Vagina (tissue), 2 donors: ENCODE measurements at places on chromosomes 6 and 20.

GRCh38 chr6:143060806-143061596 is at the start of gene AIG1:
Gene AIG1, plus strand, starts transcription at chr6:143060889. Its CDS starts 37 bp downstream, at chr6:143060926.
- no peak for DNase-seq

DNA sequence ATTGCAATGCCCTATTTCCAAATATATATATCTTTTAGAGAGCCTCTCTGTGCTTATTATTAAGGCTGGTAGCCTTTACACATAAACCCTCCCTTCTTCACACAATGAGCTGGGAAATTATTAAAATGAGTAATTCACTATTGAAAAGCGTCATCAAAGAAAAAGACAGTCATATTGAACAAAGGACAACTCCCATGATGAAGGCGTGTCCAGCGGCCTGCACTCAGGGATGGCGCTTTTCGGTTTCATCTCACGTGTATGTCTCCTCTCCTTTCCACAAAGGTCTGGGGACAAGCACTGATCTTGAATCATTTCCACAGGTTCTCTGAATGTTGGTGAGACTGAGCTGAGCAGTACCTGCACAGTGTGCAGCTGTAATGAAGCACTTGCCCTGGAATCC is 3.5 kb downstream of the SERPINB9 start:
- no peak for DNase-seq

DNA sequence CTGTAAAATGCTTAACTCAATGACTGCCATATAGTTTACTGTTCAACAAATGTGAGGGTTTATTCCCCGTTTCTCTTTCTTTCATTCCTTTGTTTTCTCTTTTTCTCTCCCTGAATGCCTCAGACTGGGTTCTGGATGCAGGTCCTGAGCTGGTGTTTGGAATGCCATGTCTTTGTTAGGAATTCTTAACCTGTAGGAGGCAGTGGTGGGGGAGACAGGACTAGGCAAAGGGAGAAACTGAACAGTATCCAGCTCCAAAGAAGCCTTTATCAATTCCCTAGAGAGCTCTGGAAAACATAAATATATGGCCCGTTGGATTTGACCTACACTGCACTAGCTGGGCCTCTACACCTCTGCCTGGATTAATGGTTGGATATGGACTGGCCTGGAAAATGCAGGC is 621.2 kb upstream of the SLC35B3 start:
- DNase-seq = no peak

DNA sequence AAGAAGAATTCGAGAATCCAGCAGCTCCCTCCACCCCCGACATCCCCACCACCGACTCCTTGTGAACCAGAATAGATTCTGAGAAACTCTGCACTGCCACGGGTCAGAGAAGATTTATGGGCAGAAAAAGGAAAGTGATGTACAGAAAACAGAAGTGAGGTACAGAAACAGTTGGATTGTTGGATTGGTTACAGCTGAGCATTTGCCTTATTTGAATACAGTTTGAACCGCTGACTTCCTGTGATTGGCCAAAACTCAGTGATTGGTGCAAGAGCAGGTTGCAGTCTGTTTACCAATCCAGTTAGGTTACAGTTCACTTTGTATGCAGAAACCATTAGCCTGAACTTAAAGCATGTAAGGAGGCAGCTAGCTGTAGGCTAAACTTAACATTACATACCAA is 131.2 kb upstream of the HDDC2 start:
- no peak for DNase-seq

DNA sequence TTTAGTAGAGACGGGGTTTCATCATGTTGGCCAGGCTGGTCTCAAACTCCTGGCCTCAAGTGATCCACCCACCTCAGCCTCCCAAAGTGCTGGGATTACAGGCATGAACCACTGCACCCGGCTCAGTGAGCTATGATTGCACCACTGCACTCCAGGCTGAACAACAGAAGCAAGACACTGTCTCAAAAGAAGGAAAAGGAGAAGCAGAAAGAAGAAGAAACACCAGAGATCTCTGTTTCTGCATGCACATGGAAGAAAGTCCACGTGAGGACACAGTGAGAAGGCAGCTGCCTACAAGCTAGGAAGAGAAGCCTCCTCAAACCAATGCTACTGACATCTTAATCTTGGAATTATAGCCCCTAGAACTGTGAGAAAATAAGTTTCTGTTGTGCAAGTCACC is 16.0 kb downstream of the ECT2L start:
- DNase-seq = no peak

DNA sequence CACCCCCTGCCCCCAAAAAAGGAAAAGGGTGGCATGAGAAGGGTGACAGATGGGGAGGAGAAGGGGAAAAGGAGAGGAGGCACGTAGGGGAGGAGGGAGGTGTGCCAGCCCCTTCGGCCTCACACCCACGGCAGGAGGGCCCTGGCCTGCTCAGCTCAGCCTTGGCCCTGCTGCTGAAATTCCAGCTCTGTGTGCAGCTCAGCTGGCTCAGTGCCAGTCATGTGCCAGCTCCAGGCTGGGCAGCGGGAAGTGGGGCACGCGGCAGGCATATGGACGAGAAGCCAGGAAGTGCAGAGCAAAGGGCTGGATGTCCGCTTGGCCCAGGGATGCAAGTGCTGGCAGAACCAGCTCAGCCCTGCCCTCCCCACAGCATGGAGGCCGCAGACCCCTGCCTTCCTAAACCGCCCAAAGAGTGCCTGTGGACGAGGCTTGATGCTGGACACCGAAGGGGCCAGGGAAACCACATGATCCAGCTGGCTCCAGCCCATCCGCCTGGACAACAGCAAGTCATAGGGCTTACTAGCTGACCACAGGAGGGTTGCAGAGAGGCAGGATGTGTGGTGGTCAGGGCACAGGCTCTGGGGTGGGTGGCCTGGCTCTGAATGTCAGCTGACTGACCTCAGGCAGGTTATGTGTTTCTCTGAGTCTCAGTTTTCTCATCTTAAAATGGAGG is 60.2 kb downstream of the NOL4L start:
- DNase-seq = no peak

DNA sequence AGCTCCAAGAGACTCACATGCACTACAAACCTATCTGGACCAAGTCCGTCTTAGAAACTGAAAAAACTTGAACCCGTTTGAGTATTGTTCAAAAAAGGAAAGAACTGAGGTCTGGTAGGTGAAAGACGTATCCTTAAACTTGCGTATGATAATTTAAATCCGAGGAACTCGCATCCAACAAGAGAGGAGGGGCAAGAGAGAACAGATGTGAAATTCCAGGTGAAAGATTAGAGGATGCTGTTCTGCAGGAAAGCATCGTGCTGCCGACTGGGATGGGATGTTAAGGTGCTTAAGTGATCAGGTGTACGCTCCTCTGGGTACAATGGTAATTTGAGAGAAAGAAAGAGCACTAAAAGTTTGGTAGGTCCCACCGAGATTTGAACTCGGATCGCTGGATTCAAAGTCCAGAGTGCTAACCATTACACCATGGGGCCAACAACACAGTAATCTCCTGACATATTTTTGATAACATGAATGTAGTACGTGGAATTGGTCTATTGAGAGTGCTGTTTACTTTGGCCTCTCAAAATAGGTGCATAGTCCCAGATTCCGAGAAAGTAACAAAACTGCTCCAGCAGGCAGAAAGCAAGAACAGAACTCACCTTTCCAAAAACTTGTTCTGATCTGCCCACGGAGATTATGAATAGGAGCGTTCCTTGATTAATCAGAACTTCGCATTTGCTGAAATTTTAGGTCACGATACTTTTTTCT is 53.5 kb upstream of the BTN3A2 start:
- no peak for DNase-seq

GRCh38 chr20:32162351-32162750 is 45.2 kb downstream of the PLAGL2 start:
- no peak for DNase-seq

- DNase-seq = no peak
These were observed 42.2 kb upstream of the UST start for GRCh38 chr6:148704400-148705246.
